ENCODE measurements at places on chromosomes 1 and 21. TPM values are rescaled to one million over a fixed set of nuclear protein-coding genes. Genes with fewer than 3 reads are reported as not detected.

The MIXL1 gene
- total RNA-seq = not detected

The S100A2 gene
- 4.3 TPM for total RNA-seq

The GBP2 gene
- total RNA-seq = 9.6 TPM

The PLPPR4 gene
- 0.38 TPM for total RNA-seq

The CAPN8 gene
- not detected for total RNA-seq

The CBS gene
- total RNA-seq = 4.9 TPM

The LCE1E gene
- not detected for total RNA-seq

The GALE gene
- 5.7 TPM for total RNA-seq

The PWP2 gene
- total RNA-seq = 1.0 TPM

The ZNF669 gene
- 3.7 TPM for total RNA-seq

The BEND5 gene
- total RNA-seq = 3.5 TPM

The ORC1 gene
- total RNA-seq = 0.17 TPM

The SH2D5 gene
- total RNA-seq = not detected

DNA sequence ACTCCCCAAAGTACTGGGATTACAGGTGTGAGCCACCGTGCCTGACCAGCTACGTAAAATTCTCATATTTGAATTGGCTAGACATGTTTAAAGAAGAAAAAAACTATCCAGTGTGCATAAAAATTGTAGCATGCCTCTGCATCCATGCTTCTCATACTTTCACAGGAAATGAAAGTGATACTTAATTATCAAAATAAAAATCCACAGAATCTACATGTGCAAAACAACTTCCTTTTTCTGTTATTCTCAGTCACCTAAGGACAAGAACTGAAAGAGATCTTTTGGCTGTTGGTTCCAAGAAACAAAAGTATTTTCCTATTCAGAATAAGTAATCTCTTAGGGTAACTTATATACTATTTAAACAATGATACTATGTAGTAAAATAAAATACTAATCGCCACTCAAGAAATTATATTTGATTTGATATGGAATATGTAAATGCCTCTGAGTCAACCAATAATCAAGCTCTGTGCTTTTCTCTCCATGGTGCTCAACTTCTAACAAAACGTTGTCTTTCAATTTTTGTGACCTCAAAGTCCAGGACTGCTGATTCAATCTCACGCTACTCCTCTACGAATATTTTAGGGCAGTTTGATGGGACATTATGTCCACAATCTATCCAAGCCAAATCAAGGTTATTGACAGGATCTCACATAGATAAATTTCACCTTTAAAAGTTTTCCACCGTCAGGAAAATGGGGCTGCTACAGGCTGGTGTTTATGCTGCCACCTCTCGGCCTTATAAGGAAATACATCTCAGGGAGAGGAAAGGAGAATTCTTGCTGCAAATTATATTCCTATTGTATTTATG, 102.7 kb downstream of the ZNF281 start:
- no peak for DNase-seq

- DNase-seq = no peak
These were observed 176.5 kb upstream of the HOOK1 start for GRCh38 chr1:59638231-59638711.

GRCh38 chr1:15347182-15347581, 62.5 kb upstream of the EFHD2 start:
- no peak for DNase-seq

GRCh38 chr1:56505792-56506743, 73.3 kb downstream of the PLPP3 start:
- DNase-seq = no peak

DNA sequence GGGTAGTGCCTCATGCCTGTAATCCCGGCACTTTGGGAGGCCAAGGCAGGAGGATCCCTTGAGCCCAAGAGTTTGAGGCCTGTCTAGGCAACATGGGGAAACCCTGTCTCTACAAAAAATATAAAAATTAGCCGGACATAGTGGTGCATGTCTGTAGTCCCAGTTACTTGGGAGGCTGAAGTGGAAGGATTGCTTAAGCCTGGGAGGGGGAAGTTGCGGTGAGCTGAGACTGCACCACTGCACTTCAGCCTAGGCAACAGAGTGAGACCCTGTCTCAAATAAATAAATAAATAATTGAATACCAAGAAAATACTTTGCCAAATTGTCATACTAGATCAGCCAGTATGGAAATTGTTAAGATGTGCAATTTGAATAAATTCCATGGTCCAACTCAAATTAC, 5.9 kb upstream of the RBBP5 start:
- DNase-seq = no peak

DNA sequence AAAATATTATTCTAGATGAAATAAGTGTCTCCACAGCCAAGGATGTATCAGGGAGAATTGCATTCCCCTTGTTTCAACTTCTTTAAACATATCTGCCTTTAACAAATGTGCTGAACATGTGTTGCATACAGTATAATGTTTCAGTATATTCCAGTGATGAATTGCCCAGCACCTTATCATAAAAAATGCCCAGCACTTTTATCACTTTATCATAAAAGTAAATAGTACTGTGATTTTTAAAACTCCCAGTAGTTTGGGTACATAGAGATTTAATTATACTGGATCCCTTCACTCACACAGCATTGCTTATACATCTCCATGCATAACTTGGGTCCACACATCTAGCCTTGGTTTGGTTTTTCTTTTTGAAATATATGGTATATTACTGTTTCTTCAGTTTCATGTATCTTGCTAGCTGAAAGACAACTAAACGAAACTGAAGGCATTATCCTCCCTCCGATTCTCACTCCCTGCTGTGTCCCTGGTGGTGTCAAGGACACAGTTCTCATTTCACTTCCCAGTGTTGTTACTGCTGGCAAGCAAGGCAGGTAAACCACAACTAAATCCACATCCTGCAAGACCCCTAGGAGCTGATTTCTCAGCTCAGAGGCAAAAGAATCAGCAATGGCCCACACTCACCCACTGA, 118.2 kb upstream of the SLC44A3 start:
- no peak for DNase-seq

- DNase-seq = no peak
These were observed 10.3 kb downstream of the INSRR start for GRCh38 chr1:156848461-156849150.

GRCh38 chr1:95035536-95035935, 37.2 kb downstream of the ALG14 start:
- no peak for DNase-seq

DNA sequence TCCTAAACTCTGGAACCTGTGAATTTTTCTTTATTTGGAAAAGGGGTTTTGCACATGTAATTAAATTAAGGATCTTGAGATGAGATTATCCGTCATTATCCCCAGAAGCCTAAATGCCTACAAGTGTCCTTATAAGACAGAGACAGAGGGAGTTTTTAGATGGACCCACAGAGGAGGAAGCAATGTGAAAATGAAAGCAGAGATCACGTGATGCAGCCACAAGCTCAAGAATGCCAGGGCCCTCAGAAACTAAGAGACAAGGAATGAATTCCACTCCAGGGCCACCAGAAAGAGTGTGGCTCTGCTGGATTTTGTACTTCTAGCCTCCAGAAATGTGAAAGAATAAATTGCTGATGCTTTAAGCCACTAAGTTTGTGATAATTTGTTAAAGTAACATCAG, 183.6 kb upstream of the UBE2U start:
- DNase-seq = no peak

GRCh38 chr1:226405411-226405988, 2.4 kb downstream of the PARP1 start:
- DNase-seq = no peak

GRCh38 chr1:1243807-1244191, 2.7 kb downstream of the C1QTNF12 start:
- DNase-seq = no peak

- DNase-seq = no peak
These were observed 10.2 kb upstream of the IL10 start for GRCh38 chr1:206782448-206782847.

DNA sequence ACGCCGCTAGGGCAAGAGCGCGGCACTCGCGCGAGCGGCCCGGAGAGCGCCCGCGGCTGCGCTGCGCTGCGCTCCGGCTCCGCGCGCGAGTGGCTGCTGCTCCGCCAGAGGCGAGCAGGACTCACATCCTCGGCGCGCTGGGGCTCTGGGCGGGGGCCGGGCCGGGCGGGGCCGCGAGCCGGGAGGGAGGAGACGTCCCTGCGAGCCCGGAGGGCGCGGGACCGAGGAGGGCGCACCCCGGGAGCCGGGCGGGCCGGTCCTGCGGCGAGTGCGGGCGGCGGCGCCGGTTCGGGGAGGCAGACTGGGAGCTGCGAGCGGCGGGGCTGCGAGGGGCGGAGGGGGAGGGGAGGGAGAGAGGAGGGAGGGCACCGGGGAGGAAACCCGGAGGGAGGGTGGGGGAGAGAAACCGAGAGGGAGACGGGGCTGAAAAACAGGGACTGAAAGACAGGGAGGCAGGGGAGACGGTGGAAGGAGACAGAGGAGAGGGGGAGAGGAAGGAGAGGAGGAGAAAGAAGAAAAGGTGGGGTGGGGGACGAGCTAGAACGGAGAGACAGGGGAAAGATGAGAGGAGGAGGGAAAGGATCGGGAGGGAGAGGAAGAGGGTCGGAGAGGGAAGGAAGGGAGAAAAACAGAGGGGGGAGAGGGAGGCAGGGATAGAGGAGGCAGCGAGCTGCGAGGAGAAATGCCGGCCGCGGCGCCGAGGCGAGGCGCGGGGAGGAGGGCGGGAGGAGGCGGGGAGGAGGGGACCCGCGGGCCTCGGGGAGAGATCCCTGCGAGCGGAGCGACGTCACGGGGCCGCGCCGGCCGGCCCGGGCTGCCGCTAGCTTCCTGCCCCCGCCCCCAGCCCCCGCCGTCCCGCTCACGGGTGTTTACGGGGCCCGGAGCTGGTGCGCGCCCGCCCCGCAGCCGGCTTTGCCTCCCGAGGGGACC, at the start of gene CAMK2N1:
Gene CAMK2N1, minus strand, starts transcription at position 684 of the 930 bp plus-strand sequence. CDS start 831 bp downstream, outside the sequence.
- peak; percentile 79 for DNase-seq

- DNase-seq = no peak
These were observed 10.6 kb downstream of the ACTL8 start for GRCh38 chr1:17765444-17766411.

DNA sequence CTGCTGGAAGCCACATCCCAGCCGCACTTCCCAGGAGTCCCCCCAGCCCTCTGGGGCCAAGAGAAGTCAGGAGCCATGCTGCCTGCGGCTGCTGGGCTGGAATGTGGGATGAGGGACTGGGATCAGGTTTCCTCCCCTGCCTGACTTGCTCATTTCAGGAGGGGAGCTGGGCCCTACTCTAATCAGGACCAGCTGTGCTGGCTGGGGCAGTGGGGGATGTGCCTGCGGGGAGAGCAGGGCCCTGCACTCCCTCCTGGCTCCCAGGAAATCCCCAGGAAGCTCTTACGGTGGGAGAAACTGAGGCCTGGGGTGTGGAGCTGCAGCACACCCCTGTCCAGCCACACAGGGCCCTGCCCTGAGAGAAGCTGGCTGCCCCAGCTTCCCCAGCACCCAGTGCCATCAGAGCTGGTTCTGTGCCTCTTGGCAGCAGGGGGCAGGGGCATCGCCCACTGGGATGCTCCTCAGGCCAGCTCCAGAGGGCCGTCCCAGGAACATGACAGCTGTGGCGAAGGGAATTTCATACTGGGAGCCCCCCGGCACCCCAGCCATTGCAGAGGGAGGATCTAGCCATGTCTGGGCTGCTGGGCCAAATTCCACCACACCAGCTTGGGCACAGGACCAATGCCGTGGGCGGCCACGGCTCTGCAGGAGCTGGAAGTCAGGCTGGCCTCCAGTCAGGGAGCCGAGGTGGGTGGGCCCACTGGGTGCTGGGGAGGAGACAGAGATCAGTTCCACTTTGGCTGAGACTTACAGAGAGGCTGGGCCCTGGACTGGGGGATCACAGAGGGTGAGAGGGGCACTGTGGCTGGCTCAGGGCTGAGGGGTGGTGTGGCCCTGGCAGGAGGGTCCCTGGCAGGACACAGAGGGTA, 21.3 kb upstream of the PRSS38 start:
- peak; percentile 55 for DNase-seq

GRCh38 chr1:111480674-111481073, 6.9 kb downstream of the C1orf162 start:
- DNase-seq = no peak

- DNase-seq = no peak
These were observed 480.4 kb downstream of the PLPP3 start for GRCh38 chr1:56098946-56099345.

DNA sequence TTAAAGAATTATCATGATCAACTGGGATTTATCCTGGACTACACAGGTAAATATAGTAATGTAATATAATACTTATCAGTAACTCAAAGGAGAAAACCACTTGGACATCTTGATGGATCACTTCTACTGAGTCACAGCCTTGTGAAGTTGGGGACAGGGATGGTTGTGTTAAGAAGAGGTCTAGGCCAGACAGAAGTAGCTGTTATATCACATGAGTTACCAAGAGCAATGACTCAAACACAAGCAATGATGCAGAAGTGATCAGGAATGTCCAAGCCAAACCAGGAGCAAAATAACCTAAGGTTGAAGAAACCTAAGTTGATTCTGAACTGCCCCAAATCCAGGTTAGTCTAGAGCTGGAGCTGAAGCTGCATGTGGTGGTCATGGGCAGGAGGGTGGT, 424.5 kb upstream of the DAB1 start:
- no peak for DNase-seq

- DNase-seq = no peak
These were observed 360.4 kb upstream of the LYPLAL1 start for GRCh38 chr1:218813237-218813636.

DNA sequence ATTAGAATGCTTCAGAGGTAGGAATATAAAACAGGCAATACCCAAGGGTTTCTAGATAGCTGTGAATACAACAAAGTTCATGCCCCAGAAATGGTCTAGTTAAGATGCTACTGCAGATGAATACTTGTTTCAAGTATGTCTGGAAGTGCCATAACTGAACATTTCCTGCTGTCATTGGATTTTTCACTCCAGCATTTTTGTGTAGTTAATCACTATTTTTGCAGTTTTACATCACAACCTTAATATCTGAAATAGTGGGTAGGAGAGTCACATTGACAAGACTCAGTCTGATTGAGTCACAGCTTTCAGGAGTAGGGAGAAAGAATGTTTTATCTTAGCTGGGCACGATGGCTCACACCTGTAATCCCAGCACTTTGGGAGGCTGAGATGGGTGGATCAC, 126.4 kb upstream of the C1orf21 start:
- no peak for DNase-seq

- no peak for DNase-seq
These were observed 2.5 kb upstream of the CD160 start for GRCh38 chr1:145716641-145717345.

- no peak for DNase-seq
These were observed 238.0 kb downstream of the ASTN1 start for GRCh38 chr1:176926330-176927086.

- no peak for DNase-seq
These were observed 861 bp upstream of the DRAXIN start for GRCh38 chr1:11690397-11691301.

- no peak for DNase-seq
These were observed 46.1 kb downstream of the PLEKHA6 start for GRCh38 chr1:204313675-204314074.

GRCh38 chr1:181909010-181909409, 152.5 kb downstream of the ZNF648 start:
- DNase-seq = no peak

All from heart right ventricle (tissue), 16 donors.